ENCODE measurements at places on chromosomes 2 and 18. TPM values are rescaled to one million over a fixed set of nuclear protein-coding genes. Genes with fewer than 3 reads are reported as not detected.

GRCh38 chr2:102021779-102022178, 30.0 kb downstream of the IL1R2 start:
- H3K4me3 ChIP-seq: no peak overlapping the region
- H3K27me3 ChIP-seq: no peaks in the 10 kb centered on the region
- no peaks in the 10 kb centered on the region for H3K4me1 ChIP-seq
- no peak overlapping the region for H3K27ac ChIP-seq

DNA sequence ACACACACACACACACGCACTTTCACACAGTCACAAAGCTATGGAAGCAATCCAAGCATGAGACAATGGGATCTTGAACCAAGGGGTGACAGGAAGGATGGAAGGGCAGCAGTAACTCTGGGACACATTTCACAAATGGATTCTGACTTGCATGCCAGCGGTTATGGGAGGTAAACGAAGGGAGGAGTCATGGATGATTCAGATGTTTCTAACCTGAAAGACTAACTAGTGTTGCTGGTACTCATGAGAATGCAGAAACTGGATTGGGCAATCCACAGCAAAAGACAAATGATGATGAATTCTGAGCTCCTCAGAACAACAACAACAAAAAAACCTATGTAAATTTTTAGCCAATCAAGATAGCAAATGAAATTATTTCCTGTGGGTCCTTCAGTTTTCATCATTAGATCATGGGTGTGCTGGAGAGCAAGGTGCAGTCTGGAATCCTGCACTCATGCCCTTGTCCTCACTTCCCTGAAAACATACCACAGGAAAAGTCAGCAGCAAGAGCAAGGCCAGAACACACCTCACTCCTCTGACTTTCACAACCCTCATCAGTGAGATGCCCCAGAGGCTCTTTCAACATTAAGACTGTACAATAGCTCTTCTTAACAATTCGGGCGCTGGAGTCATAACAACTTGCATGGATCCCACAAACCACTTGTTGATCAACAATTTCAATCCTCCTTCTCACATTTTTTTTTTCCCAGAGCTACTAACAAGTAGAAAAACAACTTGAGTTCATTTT, 32.6 kb downstream of the ABCA12 start:
- no peaks in the 10 kb centered on the region for H3K27me3 ChIP-seq
- no peaks in the 10 kb centered on the region for H3K4me1 ChIP-seq
- H3K36me3 ChIP-seq: no peaks in the 10 kb centered on the region
- no peak overlapping the region for H3K4me3 ChIP-seq

DNA sequence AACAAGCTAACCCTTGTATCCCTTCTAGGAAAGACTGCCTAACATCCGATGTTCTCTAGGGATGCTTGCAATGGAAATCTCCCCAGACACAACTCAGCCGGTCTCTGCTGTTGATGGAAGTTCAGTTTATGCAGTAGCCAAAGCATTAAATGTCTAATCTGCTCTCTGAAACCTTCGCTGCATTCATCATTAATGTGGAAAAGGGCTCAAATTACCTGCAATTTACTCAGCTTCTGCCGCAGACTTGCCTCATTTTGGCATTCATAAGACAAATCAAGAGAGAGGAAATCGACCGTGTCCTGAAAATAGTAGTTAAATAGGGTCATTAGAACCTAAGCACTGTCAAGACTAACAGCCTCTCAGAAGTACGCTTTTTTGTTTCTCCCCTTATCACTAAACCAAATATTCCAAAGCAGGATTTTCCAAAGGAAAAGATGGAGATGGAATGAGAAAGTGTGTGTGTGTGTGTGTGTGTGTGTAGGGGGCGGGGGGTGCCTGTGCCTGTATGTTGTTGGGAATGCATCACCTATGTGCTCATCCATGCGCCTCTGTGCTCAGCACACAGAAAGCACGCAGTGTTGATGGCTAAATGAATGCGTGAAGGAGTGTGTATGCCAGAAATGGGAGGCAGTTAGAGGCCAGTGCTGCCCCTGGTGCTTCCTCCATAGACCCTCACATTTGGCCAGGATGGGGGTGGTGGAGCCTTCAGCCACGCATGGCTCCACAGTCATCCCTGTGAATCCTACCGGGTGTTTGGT, 7.4 kb downstream of the LCT start:
- H3K36me3 ChIP-seq: no peaks in the 10 kb centered on the region
- H3K4me3 ChIP-seq: no peak overlapping the region
- H3K27ac ChIP-seq: no peak overlapping the region
- H3K27me3 ChIP-seq: no peaks in the 10 kb centered on the region
- no peak for DNase-seq

GRCh38 chr2:204529795-204530463, 15.3 kb upstream of the PARD3B start:
- H3K27ac ChIP-seq: no peak overlapping the region
- no peaks in the 10 kb centered on the region for H3K27me3 ChIP-seq
- no peak overlapping the region for H3K4me3 ChIP-seq
- H3K36me3 ChIP-seq: no peaks in the 10 kb centered on the region
- no peak for DNase-seq

PUM2 gene
- total RNA-seq: 105 TPM

RAPGEF4 gene
- total RNA-seq: 0.59 TPM

DLX1 gene
- 2.0 TPM for total RNA-seq

DNA sequence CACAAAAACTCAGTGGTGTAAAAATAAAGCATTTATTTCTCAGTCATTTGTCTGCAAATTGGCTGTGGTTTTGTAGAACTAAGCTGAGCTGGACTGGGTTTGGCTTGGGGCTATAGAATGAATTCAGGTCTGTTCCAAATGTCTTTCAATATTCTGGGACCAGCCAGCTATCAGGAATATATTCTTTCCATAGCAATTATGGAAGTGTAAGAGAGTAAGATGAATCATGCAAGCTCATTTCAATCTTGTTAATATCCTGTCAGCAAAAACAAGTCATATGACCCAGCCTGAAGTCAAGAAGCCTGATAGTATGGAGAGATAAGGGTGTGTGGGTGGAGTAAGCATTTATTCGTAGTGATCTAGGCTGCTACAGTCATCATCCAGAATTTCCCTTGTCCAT, 481.0 kb upstream of the CDH2 start:
- H3K27me3 ChIP-seq: no peaks in the 10 kb centered on the region
- H3K36me3 ChIP-seq: no peaks in the 10 kb centered on the region
- DNase-seq: no peak
- H3K4me3 ChIP-seq: no peak overlapping the region
- no peaks in the 10 kb centered on the region for H3K4me1 ChIP-seq

- no peaks in the 10 kb centered on the region for H3K4me1 ChIP-seq
- H3K27ac ChIP-seq: no peak overlapping the region
- 0 out of 2 replicates have a peak, but pooled peaks cover 10% of the 10 kb centered on the region for H3K27me3 ChIP-seq
- H3K36me3 ChIP-seq: no peaks in the 10 kb centered on the region
- no peak overlapping the region for H3K4me3 ChIP-seq
These were observed 536.8 kb downstream of the XIRP2 start for GRCh38 chr2:167424803-167425755.

- no peak overlapping the region for H3K27ac ChIP-seq
- H3K4me3 ChIP-seq: no peak overlapping the region
- peak; percentile 15 for DNase-seq
- H3K36me3 ChIP-seq: no peaks in the 10 kb centered on the region
- no peaks in the 10 kb centered on the region for H3K27me3 ChIP-seq
These were observed 347.5 kb downstream of the METTL4 start for GRCh38 chr18:2223849-2224248.

LIMS4 gene
- 1.1 TPM for total RNA-seq
